ENCODE measurements at places on chromosomes 6 and 20. TPM values are rescaled to one million over a fixed set of nuclear protein-coding genes. Genes with fewer than 3 reads are reported as not detected.

DNA sequence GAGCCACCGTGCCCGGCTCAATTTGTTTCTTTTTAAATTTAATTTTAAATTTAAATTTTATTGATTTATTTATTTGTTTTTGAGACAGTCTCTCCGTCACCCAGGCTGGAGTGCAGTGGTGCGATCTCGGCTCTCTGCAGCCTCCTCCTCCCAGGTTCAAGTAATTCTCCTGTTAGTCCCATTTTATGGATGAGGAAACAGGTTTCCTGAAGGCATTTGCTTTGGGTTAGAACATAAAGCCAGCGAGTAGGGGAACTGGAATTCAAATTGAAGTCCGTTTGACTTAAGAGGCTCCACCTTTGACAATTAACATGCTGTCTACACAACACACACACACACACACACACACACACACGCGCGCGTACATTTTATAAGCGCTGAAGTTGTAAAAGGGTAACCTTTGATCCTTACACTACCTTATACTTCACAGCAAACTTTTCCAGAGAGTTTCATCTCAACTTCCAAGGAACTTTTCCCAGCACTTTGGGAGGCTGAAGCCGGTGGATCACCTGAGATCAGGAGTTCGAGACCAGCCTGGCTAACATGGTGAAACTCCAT, 232.0 kb downstream of the BCAS1 start:
- DNase-seq: no peak
- no peaks in the 10 kb centered on the region for H3K27me3 ChIP-seq
- peaks cover 7% of the 10 kb centered on the region for H3K4me1 ChIP-seq

- H3K4me3 ChIP-seq: no peak overlapping the region
- H3K27ac ChIP-seq: no peak overlapping the region
- H3K36me3 ChIP-seq: no peaks in the 10 kb centered on the region
- DNase-seq: no peak
Measured at GRCh38 chr20:9136114-9136513, 67.2 kb downstream of the PLCB4 start.

- no peaks in the 10 kb centered on the region for H3K36me3 ChIP-seq
- no peak for DNase-seq
- no peak overlapping the region for H3K4me3 ChIP-seq
- H3K27me3 ChIP-seq: no peaks in the 10 kb centered on the region
Measured at GRCh38 chr6:128250370-128251070, 269.9 kb downstream of the PTPRK start.

DNA sequence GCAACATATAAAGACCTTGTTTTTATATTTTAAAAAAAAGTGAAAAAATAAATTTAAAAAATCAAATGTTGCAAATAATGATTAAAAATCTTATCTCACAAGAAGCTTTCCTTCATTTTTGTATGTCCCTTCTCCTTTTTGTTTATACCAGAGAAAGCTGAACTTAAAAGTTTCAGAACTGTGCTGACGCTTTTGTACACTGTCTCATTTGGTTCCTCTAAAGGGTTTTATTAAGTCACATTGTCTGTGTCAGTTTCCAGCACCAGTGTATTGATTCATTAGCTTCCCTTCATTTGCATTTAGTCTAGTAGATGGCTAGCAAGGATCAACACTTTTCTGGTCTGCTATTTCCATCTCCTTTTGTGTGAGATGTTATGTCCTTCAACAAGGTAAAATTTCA, 6.7 kb downstream of the PCED1A start:
- no peak for DNase-seq
- H3K4me3 ChIP-seq: no peak overlapping the region
- H3K36me3 ChIP-seq: no peaks in the 10 kb centered on the region
- no peaks in the 10 kb centered on the region for H3K4me1 ChIP-seq

GRCh38 chr6:3297006-3297405, 38.3 kb downstream of the PSMG4 start:
- H3K4me1 ChIP-seq: peaks cover 21% of the 10 kb centered on the region
- no peaks in the 10 kb centered on the region for H3K36me3 ChIP-seq
- no peak for DNase-seq
- no peak overlapping the region for H3K4me3 ChIP-seq

Gene APOM
- not detected for total RNA-seq

Gene COL19A1
- 0.26 TPM for total RNA-seq

Gene MTFR2
- not detected for total RNA-seq
